ENCODE measurements at places on chromosomes 2 and 18.

DNA sequence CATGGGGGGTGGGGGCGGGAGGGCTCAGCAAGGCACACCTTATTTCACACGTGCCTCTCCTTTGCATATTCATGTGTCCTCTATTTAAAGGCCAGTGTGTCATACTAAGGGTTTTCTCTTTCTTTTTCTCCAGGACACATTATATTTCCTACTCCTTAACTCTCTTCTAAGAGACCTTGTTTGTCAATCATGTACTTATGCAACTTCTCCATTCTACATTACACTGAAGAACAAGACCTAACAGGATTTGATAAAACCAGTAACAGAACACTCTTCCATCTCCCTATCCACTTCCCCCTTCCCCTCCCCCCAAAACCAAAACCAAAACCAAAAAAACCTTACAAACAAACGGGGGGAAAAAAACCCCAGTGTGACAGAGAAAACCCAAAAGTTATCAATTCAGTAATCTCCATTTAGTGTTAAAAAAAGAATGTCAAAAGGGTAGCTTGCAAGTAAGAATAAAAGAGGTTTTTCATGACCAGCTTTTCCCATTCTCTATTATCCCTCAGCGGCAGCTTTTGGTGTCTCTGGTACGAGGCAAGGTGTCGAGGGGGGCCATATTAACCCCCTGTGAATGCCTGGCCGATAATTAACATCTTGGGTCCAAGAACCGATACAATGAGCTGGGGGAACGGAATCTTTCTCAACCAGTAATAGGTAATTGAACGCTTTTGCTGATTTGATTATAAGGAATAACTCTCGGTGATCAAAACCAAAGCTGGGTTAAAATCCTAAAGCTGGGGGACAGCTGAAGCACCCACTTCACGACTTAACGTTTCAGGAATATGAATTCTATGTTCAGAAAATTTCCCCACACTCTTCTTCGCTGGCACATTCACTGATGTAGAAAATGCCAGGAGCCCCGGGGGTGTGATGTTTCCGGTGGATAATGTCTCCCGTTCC lies 191.0 kb upstream of the TCF4 start:
- DNase-seq = no peak

- DNase-seq = no peak
These were observed 22.5 kb downstream of the HJURP start for GRCh38 chr2:233831861-233832260.

DNA sequence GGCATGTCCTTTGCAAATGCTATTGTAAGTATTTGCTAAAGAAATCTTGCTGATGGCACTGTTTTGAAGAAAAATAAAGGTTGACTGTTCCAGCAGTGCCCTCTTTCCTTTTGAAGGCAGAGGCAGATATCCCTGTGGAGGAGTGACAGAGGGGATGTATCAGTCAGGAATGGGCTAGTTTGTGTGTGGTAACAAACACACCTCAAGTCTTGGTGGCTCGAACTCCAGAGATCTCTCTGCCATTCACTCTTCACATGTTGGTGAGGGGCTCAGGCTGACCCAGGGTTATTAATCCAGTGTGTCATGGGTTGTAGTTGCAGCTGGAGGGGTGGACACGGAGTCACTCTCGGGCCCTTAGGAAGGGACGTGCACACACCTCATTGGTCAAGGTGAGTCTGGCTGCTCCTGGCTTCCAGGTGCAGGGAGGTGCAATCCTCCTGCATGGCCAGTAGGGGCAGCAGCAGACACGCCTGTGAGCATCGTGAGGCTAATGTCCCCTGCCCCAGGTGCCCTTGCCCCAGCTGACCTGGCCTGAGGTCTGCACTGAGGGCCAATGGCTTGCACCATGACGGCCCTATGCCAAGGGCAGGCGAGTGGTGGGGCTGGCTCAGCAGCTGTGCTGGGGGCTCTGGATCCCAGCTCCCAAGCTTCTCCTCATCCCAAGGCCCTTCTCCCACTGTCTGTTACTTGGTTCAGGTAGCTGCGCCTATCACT lies 146.5 kb downstream of the ASB1 start:
- DNase-seq = peak; percentile 96

DNA sequence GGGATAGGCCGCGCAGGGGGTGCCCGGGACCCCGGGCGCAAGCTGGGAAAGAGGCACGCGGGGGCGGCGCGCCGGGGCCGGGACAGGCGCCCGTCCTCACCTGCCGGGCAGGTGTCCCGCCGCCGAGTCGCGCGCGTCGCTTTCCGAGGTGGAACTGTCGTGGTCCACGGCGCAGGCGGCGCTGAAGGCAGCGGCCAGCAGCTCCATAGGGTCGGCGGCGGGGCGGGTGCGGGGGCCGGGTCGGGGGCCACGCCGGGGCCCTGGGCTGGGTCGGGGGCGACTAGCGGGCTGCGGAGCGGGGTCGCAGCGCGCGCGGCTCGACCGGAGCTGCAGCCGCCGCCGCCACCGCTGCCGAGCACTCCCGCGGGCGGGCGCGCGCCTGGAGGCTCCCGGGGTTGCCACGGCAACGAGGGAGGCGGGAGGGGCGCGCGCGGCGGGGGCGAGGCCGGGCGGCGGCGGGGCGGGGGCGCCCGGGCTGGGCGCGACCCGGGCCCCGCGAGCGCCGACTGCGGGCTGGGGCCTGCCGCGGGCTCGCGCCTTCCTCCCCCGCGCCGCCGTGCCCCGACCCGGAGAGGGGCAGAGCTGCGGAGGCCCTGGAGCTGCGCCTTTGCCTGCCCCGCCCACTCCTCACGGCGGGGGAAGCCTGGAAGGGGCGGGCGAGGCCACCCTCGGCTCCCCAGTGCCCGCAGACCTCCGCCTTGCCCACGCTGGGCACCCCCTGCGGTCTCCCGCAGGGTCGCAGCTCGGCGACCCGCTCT lies 57.9 kb downstream of the SNORC start:
- DNase-seq = peak; percentile 87

DNA sequence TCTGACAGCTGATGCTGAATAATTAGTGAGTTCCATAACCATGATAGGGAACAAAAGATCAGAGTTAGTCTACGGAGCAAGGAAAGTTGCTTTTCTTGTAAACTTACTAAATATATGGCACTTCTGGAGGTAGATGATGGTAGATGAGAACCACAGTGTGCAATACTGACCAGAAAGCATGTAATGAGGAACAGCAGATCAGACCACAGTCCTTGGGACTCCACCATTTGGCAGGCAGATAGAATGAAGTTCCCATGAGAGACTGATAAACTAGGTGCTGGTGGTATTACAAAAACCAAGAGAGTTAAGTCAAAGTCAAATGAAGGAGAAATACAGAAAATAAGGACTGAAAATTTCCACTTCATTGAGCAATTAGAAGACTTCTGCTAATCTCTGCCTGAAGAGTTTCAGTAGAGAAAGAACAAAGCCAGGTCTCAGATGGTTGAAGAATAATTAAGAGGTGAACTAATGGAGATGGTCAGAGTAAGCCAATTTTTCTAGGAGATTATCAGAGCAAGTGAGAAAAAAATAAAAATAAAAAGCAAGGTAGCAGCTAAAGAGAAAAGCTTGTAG lies 10.4 kb downstream of the CERKL start:
- no peak for DNase-seq

DNA sequence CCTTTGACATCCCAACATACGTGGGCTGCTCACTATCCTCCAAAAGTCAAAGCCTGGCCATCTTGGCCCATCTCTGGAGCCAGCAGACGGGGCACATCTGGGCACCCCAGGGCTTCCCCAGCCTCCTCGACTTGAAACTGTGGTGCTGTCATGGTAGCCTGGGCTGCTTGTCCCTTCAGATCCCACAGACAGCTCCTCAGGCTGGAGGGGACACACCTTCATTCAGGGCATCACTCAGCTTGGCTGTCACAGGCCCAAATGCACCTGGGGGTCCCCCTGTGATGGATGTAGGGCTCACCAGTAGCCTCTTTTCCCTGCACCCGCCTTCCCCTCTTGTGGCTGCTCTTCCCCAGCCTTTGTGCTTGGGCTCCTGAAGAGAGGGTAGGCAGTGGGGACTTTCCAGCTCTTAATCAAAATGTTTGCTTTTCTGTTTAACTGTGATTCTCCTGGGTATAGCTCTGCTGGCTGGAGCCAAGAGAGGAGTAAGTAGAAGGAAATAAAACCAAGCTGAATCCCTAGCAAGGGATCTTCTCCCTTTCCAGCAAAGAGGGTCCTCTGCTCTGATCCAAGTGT lies 92.3 kb downstream of the GYPC start:
- no peak for DNase-seq

- DNase-seq = no peak
These were observed 60.0 kb downstream of the TNS1 start for GRCh38 chr2:217942731-217943335.

DNA sequence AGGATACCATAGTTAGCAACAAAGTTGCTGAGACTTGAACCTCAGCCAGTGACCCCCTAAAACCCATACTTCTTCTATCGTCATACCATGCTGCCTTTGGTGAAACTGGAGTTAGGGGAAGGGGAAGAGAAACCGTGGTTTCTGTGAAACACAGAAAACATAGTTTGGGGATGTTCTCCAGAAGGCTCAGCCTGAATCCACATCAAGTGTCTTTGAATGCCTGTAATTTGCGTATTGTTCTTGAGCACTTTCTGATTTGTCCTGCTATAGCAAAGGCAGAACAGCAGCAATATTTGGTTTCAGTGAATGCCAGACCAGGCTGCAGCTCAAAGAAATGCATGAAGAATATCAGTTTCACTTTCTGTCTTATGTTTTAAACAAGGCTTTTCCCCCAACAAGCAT lies 258.7 kb downstream of the TTC32 start:
- DNase-seq = no peak

- DNase-seq = no peak
These were observed 16.5 kb downstream of the DNAJC27 start for GRCh38 chr2:24955232-24955631.

- DNase-seq = no peak
These were observed 19.2 kb downstream of the FMNL2 start for GRCh38 chr2:152354069-152354755.

GRCh38 chr2:96427917-96428316 lies 77.2 kb downstream of the NEURL3 start:
- DNase-seq = no peak

- DNase-seq = peak; percentile 30
These were observed 16.5 kb downstream of the SGPP2 start for GRCh38 chr2:222440673-222441422.

- DNase-seq = no peak
These were observed 133.4 kb upstream of the ITGA6 start for GRCh38 chr2:172293952-172294351.

DNA sequence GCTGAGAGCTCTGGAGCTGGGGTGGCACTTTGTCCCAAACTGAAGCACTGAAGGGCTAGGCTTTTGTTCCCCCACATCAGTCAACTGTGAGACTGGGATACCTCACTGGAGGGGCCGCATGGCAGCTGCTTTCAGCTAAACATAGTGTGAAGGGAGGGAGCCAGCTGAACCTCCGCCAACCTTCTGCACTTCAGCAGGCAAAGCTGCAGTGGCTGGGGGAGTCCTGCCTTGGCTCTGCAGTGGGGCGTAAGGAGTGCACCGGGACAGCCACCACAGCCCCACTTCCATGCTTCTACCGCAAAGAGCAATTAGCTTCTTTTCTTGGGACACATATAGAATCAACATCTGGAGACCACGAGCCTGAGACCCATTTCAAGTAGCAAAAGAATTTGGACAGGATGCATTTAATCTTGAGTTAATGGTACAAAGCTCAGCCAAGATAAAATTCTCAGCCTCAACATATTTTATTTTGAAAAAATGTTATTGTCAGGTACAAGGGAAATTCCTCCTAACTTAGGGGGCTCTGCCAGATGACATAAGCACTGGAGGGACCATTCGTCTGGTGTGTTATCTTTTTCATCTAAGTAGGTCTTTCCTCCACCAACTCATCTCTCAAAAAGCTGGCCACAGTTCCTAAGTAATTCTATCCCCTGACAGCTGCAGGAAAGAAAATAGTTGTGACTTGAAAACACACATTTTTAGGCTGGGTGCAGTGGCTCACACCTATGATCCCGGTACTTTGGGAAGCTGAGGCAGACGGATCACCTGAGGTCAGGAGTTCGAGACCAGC lies 25.6 kb upstream of the MYCN start:
- DNase-seq = no peak

DNA sequence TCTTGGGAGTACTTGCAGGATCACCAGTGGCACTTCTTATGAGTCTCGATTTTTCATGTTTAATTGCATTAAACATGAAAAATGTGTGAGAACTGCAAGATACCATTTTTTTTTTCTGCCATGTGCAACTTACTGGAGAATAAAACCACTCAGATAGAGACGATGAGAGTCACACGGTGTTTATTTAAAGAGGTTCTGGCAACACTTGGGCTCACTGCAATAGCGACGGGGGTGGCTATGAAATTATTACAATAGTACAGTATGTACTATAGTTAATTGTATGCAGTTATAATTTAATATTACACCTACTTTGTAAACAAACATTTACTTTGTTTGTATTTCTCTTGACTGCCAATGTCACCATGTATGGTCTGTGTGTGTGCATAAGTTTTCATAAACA lies 479.8 kb downstream of the NUP35 start:
- DNase-seq = no peak

DNA sequence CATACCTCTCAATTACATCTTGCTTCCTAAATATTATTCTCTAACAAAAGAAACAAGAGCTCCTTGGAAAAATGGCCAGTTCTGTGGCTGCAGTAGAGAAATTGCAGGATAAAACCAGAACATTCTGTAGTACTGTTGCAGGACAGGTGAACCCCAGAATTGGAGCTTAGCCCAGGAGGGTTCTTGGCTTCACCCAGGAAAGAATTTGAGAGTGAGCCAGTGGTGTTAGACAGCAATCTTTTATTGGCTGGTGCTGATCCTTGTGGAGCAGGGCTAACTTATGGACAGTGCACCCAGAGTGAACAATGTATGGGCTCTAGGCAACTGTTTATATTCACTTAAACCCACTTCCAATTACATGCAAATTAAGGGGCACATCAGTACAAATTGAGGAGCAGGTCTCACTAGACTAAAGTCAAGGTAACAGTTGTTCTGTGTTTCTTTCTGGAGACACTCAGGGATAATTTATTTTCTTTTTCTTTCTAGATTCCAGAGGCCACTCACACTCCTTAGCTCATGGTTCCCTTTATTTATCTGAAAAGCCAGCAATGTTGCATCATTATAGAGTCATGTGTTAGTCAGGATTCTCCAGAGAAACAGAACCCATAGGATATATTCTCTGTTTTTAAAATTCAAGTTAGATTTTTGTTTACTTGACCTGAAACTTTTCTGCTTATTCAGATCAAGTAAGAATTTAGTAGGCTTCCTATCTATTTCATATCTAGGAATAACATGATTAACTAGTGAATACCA lies 348.1 kb downstream of the CCDC85A start:
- no peak for DNase-seq

DNA sequence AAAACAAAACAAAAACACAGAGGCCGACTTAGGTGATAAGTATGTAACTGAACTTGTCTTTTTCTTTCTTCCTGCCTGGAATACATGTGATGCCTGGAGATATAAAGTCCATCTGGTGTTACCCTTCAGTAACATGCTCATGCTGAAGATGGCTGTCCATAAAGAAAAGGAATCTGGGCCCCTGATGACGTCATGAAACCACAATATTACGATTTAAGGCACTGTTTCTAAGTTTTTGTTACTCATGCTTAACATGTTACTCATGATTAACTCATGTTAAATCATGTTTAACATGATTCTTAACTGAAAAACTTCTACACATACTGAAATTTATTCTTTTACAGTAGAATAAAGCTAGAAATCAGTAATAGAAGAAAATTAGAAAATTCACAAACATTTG lies 49.0 kb downstream of the STRADB start:
- no peak for DNase-seq

GRCh38 chr2:19350678-19351401 lies 7.6 kb downstream of the OSR1 start:
- DNase-seq = no peak

GRCh38 chr2:28643327-28643726 lies 108.3 kb upstream of the PPP1CB start:
- peak; percentile 37 for DNase-seq

- no peak for DNase-seq
These were observed 8.2 kb upstream of the TTC21B start for GRCh38 chr2:165961818-165962217.
